ENCODE measurements at places on chromosomes 1 and 21.

DNA sequence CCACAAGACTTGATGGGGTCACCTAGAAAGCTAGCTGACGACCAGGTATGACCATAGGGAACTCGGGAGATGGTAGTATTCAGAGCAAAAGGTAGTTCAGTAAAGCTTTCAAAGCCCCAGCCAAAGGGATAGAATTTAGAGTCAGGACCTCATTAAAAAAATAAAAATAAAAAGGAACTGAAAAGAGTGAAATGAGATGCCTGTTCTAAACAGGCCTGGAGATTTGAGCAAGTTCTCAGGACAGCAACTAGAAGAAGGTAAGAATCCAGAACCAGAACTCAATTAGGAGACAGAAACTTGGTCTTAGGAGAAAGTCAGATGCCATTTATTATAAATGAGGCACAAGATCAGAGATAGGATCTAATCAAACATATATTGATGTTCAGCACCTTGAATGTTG, 265.5 kb upstream of the CACYBP start:
- DNase-seq, result no peak

DNA sequence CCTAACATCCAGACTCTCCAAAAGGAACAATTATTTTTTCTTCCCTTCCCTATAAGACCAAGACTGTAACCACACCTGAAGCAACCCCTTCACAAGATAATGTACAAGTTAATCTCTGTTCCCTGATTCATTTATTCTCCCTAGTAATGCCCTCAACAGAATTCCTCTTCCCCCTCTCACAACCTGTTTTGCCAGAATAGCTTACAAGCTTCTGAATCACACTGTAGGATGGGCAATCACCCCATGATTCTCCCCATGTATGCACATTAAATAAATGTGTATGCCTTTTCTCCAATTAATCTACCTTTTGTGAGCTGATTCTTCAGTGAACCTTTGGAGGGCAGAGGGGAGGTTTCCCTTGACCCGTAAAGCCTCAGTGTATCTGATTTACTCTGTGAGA, 20.9 kb upstream of the RNF11 start:
- no peak for DNase-seq

DNA sequence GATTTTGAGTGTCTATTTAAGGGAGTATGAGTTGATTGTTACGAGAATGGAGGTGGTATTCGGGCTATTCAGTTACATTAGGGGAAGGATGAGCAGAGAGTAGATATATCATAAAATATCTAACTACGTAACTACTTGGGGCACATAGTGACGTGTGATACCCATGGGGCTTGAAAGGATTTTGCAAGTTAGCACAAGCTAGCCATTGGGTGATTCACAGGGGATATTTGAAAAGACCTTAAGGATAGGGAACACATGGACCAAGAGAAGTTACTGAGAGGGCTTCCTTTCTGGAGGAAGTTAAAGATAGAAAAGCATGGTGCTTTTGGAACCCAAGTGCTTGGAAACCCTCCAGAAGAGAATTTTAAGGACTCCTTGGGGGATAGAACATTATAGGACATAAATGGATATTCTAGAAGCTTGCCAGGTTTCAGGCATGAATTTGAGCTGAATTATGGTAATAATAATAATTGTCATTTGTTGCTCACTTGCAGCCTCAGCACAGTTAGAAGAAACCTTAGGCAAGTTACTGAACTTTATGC, 5.4 kb downstream of the DISP1 start:
- no peak for DNase-seq

DNA sequence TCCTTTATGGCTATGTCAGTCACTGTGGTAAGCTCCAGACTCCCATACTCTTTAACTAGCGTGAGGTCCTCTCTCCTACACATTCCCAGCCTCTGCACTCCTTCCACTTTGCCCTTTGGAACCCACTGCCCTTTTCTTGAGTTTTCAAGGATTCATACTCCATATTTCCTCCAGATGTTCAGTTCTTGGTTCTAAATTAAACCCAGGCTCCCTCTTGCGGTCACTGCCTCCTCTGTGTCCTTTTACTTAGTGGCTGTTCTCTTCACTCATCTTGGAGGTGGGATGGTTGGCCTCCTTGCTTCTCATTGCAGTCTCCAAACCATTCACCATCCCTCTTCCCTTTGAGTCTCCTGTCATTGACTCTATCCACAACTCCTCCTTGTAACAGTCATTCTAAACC, 208.1 kb downstream of the TGFB2 start:
- no peak for DNase-seq

DNA sequence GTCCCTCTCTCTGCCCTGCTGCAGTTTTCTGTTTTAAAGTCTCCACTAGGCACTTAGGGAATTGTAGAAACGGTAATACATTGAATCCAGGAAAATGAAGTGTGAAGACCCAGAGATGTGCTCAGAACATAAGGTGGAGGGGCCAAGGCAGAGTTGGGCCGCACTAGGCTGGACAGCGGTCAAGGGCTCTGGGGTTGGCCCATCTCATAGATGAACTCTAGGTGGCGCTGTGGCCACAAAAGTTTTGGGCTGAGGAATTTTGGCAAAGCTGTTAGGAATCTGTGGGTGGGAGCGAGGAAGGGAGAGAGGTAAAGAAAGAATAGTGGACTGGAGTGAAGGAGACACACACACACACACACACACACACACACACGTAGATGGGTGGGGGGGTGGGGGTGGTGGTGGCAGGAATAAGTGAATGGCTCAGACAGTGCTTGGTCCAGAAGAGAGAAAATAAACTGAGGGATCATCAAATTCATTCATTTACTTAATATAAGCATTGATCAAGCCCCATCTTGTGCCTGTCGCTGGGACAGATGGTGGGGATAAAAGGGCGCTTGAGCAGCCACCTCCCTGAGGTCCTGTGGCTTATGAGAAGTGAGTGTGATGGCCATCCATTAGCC, 258.5 kb downstream of the TRABD2B start:
- no peak for DNase-seq

- no peak for DNase-seq
These were observed 1548.6 kb upstream of the B3GALT2 start for GRCh38 chr1:194734970-194735369.

DNA sequence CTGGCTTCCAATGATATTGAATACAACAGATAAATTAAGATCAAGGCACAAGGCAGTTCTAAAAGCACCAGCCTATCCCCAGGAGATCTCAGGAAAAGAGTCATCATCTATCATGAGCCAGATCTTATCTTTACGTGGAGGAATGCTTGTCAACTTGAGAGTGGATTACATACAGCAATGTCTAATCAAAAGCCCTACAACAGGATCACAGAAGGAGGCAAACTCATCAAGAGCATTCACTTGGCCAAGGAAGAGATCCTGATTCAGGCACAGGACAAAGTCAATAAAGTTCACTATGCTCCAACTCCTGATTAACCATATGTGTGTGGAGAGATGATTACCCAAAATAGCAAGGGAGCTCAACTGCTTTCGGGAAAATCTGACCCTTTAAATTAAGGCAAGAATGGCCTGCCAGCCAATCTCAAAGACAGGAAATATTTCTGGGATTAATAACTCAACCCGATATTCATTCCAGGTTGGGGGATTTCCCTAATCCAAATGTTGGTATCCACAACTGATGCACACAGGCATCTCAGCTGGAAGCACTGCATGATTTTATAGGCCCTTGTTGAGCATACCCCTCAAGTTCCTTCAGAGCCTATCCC, 33.7 kb downstream of the TBX15 start:
- DNase-seq, result no peak

GRCh38 chr1:147618077-147618569, 52.2 kb downstream of the ACP6 start:
- no peak for DNase-seq

DNA sequence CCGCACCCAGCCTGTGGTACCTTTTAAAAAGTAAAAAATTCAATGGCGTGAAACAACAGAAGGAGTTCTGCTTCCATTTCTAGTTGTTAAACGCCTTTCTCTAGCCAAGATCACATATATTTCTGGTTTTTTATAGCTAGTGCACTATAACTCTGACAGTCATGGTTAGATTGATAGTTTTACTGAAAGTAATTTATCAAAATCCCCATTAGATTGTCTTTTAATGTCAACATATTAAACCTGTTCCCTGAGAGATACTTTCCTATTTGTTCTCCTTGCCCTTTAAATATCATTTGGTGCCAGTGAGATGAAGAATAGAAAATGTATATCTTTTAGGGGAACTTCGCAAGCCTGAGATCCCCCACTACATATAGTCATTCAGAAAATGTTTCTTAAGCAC, 7.3 kb downstream of the SMAP2 start:
- no peak for DNase-seq

DNA sequence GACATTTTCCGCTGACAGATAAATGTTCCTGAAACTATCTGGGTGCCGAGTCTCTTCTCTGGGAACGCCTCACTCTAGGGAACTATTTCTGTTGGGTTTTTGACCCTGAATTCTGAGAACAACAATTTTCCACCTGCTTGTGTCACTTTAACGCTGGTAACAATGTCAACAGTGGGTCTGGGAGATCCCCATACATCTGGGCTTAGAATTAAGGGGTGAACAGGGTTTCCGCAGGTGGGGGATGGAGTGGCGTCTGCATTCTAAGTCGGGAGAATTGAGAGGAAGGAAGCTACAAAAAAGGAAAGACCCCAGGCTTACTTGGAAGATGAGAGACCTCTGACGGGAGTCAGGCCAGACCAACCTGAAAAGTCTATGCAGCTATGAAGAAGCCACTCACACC, 8.7 kb downstream of the CD247 start:
- DNase-seq, result no peak

DNA sequence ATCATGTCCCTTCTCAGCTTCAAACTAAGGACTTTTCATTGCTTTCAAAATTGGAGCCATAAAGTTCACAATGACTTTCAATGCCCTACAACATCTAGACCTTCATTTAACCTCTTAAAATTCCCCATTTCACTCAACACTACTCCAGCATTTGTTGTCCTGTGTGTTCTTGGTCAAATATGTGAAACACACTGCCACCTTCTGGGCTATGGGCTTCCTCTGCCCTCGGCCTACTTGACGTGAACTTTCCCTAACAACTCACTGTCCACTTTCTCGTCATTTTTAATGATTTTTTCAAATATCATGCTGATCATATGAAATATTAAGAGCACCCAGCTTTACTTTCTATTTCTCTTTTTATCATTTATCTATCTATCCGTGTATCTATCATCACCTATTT, 2018.4 kb downstream of the NCAM2 start:
- DNase-seq, result no peak

GRCh38 chr21:16069178-16070112, 339.7 kb downstream of the USP25 start:
- no peak for DNase-seq

DNA sequence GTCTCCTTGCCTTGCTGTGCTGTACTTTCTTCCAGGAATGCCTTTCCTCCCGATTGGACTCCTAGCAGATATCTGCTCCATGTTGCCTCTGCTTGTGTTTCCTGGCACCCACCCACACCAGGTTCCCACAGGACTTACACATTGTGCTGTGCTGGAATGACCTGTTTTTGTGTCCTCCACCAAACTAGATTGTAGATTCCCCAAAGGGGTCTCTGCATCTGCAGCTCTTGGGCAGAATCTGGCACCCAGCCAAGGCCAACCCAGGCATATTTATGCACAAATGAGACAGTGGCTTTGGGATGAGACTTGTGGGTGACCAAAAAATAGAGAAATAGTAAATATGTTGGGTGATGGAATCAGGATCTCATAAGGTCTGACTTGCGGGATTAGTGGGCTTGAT, 278.2 kb downstream of the RRAGC start:
- DNase-seq, result no peak

Data from activated CD8-positive, alpha-beta memory T cell treated with anti-CD3 and anti-CD28 coated beads for 4 hours (primary cell).